AG10803 (cell line): ENCODE measurements at places on chromosomes 16 and 17.

- DNase-seq, result peak; percentile 46
These were observed 26.9 kb downstream of the ATAD5 start for GRCh38 chr17:30858556-30859250.

DNA sequence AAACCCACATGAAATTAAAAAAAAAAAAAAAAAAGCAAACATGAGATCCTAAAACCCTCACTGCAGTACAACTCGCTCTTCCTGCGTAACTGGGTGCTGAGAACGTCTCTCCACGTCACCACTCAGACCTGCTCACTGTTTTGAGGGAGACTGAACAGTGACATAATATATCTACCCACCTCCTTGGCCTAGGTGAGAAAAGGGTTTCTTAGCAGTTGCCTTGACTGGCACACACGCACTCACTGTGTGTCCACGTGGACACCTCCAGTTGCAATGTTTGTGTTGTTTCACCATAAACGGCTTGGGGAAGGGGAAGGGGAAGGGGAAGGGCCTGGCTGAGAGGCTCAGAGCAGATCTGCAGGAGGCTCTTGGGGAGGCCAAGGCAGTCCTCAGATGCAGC lies 32.0 kb downstream of the FANCA start:
- DNase-seq, result no peak

DNA sequence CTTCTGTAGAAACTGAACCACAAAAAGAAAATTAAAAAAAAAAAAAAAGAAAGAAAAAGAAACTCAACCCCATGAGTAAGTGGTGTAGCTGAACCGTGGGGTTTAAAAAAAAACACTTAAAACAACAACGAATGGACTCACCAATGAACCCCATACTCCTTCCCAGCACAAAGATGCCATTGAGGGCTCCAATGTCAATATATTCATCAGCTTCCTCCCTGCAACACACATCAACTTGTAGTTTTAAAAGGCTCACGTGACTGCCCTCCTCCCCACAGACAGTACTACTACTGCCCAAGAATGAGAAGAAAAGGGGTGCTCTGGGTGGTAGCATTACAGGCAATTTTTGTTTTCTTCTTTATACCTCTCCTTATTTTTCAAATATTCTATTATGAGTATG lies 3.3 kb upstream of the KLHL11 start:
- no peak for DNase-seq

- peak; percentile 98 for DNase-seq
These were observed 12.4 kb downstream of the NMT1 start for GRCh38 chr17:45073414-45074070.

- DNase-seq, result no peak
These were observed 234.4 kb downstream of the WWOX start for GRCh38 chr16:78333808-78334207.

GRCh38 chr17:31900877-31901276 lies 631 bp downstream of the UTP6 start:
- peak; percentile 44 for DNase-seq

GRCh38 chr16:49653577-49653976 lies 202.3 kb downstream of the ZNF423 start:
- DNase-seq, result no peak

DNA sequence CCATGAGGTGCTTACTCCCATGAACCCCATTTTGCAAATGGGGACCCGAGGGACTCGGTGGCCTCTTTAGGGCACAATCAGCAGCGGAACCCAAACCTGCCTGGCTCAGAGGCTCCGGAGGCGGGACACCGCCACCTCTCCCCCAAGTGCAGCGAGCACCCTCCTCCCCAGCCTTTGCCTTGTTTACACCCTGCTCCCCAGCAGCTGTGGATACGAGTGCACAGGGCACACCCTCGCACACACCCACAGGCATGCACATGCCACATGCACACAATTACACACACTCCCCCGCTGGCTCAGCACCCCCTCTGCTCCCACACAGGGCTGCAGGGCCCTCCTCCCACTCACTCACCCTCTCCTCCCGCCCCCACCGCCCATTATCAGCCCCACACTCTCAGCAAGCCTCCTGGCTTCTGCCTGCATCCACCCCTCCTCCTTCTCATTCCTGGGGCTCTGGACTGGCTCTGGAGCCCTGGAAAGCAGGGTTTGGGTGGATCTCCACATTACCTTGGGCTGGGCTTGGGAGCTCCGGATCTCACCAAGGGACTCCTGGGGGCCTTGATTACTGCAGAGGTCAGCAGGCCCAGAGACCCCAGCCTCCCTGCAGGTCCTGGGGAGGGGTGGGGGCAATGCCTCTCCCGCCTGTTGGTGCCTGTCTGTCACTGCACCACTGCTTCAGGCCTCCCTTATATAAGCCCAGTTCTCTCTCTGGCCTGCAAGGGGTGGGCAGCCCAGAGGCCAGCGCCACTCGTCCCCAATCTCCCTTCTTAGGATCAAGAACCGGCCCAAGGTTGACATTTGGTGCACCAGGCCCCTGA lies 6.4 kb downstream of the PDK2 start:
- peak; percentile 64 for DNase-seq

GRCh38 chr16:47493381-47494337 lies 32.5 kb downstream of the PHKB start:
- no peak for DNase-seq

GRCh38 chr17:6162892-6163291 lies 92.7 kb downstream of the WSCD1 start:
- DNase-seq, result no peak

- no peak for DNase-seq
These were observed 25.6 kb downstream of the C16orf90 start for GRCh38 chr16:3469736-3470135.

DNA sequence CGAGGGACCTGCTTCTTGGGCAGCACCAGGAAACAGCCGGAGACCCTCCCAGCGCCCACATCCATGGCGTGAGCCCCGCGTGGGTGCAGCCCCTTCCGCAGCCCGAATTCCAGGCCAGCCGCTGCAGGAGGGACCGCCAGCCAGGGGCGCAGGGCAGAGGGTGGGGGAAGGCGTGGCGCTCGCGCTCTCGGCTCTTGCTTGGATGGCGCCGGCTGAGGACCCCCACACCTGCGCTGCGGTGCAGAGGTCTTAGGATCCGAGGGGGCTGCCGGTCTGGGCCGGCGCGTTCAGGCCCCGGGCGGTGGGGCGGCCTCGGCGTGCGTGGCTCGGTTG lies 28.8 kb downstream of the ACTG1 start:
- no peak for DNase-seq

DNA sequence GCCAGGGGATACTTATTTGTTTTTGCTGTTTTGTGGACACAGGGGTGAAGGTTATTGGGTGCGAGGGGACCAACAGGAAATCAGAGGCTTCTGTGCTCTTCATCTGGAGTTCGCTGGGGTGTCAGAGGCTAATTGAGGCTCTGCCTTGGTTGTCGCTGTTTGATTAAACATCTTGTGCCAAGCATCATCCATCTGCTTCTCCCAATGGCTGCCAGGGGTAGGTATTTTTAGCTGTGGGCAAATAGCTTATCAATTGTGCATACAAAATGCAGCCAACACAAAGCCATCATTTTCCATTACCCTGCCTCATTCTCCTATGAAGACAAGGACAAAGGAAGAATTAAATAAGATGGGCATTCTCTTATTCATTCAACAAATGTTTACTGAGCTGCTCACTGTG lies 27.8 kb downstream of the GPR139 start:
- DNase-seq, result no peak

DNA sequence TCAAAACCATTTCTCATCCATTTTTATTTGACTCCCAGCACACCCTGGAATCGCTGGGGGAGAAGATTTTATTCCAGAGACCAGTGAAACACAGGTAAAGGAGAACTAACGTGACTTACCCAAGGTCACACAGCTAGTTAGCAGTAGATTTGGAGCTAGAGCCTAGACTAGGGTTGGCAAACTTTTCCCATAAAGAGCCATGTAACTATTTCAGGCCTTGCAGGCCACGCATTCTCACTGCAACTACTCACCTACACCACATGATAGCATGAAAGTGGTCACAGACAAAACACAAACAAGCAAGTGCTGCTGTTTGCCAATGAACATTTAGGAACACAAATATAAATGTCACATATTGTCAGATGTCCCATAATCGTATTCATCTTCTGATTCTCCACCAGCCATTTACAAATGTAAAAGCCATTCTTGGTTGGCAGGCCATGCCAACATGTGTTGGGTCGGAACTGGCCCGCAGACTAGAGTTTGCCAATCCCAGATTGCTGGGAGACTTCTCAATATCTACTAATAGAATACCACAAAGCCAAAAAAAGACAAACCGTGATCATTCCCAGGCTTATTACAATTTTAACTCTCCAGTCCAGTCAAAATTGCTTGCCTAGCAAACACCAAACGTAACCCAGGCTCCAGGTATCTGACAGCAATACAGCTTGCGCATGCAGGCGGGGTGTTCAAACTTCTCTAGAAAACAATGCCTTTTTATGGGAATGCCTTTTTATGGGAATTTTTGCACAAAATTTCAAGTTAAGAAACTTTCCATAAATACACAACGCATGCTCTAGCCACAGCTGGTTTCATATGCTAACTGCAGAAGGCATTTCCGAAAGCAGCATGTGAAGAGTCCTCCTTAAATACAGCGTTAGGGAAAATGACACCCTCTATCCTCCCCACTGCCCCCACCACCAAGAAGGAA lies 20.9 kb downstream of the ZFHX3 start:
- no peak for DNase-seq

DNA sequence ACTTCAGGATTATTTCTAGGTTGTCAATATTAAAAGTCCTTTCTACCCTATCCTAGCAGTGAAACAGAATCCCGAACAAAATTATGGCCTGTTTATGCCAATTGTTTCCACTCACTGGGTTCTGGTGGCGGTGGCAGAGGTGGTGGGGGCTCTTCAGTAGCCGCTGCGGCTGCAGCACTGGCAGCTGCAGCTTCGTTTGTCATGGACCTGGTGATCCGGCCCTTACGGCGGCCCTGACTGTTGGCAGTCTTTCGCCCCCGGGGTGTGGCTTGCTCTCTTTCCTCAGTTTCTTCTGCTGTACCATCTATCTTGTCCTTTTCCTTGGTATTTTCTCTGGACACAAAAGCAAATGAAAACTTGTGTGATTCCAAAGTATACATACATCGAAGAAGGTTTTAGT lies 94.4 kb downstream of the NCOR1 start:
- DNase-seq, result no peak

DNA sequence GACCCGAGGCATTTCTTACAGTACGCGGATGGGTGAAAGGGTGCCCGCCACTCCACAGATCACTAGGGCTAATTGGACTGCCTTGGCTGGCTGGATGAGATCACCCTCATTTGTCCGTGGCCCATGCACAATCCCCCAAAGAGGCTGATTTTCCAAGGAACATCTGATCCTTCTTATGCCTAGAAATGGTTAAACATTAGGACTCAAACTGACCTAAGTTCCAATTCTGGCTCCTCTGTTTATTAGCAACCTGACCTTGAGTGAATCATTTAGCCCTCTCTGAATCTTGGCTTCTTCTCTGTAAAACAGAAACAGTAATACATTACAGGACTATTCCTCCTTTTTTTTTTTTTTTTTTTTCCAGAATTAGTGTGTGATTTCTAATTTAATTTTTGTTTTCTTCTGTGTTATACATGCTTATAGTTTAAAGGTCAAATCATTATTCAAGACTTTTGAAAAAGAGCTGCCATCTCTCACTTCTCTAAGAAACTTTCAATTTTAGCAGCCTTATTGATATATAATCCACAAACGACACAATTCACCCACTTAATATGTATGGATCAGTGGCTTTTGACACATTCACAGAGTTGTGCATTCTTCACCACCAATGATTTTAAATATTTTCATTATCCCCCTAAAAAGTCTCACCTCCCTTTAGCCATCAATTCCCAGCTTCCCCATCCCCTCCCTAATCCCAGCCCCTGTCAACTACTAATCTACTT lies 45.4 kb upstream of the TMEM132E start:
- DNase-seq, result no peak

GRCh38 chr16:56263711-56264608 lies 72.7 kb downstream of the GNAO1 start:
- DNase-seq, result no peak

DNA sequence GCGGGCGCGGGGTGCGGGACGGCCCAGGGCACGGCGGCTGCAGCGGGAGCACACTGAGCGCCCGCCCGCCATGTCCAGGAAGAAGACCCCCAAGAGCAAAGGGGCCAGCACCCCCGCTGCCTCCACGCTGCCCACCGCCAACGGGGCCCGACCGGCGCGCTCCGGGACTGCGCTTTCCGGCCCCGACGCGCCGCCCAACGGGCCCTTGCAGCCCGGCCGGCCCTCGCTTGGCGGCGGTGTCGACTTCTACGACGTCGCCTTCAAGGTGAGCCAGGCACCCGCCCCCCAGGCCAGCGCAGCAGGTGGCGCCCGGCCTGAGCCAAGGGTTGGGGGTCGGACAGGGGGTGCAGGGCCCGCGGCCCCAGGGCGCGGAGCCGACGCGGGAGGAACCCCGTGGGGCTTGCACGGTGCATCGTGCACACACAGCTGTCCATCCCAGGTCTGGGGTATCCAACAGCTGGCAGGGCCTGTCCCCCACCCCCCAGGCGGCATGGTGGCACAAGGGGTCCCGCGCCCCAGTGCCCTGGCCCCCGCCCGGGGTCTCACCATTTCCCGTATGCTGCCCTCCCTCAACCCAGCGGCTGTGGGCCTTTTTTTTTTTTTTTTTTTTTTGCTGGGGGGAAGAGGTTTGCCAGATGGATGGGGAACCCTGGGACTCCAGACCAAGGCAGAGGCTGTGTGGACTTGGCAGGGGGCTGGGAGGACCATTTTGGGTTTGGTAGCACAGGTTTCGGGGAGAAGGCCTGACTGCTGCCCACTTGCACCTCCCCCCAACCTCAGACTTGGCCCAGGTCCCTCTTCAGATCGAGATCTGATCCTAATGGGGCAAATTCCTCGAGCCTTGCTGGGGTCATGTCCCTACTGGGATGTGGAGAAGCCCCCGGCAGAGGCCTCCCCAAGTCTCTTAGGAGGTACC lies 547 bp downstream of the RAB26 start:
- no peak for DNase-seq

DNA sequence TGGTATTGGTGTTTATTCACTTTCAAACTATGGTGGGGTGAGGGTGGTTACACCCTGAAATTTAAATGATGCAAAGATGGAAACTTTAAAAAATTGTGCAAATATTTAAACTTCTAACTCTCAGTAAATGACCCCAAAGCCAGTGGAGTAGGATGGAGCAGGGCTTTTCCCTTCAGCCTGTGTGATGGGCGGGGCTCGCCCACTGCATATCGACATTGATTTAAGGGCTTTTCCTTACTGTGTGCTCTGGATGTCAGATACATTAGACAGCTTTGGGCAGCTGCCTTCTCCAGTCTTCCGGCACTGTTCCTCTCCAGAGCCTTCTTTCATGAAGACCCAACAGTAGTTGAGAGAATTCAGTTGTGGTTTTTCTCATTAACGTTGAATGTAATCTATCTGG lies 99.9 kb downstream of the SPECC1 start:
- no peak for DNase-seq

DNA sequence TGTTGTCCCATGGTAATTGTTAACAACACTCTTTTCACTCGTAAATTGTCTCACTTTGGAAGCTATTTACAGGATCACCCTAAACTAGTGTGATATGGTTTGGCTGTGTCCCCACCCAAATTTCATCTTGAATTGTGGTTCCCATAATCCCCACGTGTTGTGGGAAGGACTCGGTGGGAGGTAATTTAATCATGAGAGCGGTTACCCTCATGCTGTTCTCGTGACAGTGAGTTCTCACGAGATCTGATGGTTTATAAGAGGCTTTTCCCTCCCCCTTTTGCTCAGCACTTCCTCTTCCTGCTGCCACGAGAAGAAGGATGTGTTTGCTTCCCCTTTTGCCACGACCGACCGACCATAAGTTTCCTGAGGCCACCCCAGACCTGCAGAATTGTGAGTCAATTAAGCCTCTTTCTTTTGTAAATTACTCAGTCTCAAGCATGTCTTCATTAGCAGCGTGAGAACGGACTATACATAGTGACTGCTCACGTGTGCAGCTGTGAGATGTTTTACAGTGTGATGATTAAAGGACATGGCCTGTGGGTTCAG lies 34.4 kb downstream of the DNAH3 start:
- DNase-seq, result peak; percentile 8
